ENCODE measurements at places on chromosomes 11 and 22.
A peak's percentile ranks its signal among the peaks of the same experiment; 100 is the strongest.

GRCh38 chr22:21923163-21923561 lies 29.5 kb downstream of the PPM1F start:
- no peak for DNase-seq

DNA sequence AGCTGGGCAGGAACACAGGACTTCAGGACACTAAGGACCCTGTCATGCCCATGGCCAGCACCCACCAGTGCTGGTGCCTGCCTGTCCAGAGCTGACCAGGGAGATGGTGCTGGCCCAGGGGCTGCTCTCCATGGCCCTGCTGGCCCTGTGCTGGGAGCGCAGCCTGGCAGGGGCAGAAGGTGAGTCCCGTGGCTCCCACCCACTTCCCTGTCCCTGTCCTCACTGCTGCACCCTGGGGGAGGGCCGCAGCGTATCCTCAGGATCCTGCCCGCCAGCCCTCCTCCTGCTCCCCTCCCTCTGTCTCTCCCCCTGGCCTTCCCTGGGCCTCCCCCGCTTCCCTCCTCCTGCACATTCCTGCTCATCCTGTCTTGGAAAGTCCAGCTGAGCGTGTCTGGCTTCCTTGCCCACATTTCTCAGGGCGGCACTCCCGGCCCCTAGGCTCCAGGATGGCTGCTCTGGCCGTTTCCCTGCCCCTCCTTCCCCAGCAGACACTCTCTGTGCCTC lies 8.7 kb downstream of the CSF2RB start:
- DNase-seq = no peak

DNA sequence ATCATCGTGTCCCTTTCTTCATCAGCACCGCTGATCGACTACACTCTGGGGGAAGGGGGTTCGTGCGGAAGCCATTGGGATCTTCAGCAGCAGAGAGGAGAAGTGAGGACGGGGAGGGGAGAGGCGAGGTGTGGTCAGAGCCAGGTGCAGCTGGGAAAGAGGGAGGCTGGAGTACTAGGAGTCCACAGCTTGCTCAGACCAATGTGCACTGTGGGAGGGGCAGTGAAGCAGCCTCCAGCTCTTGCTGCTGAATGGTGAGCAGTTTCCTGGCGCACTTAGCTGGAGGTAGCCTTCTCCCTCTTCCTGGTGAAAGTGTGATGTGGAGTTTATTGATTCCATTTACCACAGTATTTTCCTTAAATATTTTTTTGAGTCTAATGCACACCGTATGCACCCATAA lies 99.0 kb upstream of the NECTIN1 start:
- no peak for DNase-seq

GRCh38 chr22:39269095-39269790 lies 24.5 kb upstream of the PDGFB start:
- no peak for DNase-seq

GRCh38 chr11:65066315-65066714 lies 8.0 kb upstream of the NAALADL1 start:
- no peak for DNase-seq

- DNase-seq = no peak
Measured at GRCh38 chr11:19478891-19479290, 233.7 kb upstream of the NAV2 start.

GRCh38 chr22:24992946-24993345 lies 40.4 kb downstream of the KIAA1671 start:
- no peak for DNase-seq

GRCh38 chr22:46229701-46230100 lies 20.4 kb downstream of the CDPF1 start:
- no peak for DNase-seq

GRCh38 chr11:20609727-20610707 lies 10.6 kb downstream of the SLC6A5 start:
- peak; percentile 17 for DNase-seq

DNA sequence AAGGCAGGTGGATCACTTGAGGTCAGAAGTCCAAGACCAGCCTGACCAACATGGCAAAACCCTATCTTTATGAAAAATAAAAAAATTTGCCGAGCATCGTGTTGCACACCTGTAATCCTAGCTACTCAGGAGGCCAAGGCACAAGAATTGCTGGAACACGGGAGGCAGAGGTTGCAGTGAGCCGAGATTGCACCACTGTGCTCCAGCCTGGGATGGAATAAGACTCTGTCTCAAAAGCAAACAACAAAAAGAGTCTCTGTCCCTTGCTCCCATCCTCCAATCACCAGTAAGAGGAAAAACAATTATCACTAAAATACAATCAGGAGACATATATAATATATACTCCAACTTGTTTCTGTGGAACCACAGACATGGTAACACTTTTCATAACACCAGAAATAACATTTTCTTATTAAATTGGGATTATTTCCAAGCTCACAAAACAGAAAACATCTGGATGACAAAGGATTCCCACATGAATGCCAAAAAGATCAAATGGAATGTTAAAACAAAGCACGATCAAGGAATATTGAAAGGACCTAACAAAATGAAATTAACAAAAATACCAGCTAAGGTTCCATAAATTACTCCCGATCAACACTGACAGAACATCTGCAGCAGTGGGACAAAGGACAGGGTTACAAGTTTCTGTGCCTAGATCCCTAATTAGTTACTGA lies 15.2 kb downstream of the FCHSD2 start:
- DNase-seq = no peak

- no peak for DNase-seq
Measured at GRCh38 chr11:113248702-113249490, 65.5 kb upstream of the TTC12 start.

GRCh38 chr11:44313761-44314489 lies 4.0 kb upstream of the ALX4 start:
- no peak for DNase-seq

DNA sequence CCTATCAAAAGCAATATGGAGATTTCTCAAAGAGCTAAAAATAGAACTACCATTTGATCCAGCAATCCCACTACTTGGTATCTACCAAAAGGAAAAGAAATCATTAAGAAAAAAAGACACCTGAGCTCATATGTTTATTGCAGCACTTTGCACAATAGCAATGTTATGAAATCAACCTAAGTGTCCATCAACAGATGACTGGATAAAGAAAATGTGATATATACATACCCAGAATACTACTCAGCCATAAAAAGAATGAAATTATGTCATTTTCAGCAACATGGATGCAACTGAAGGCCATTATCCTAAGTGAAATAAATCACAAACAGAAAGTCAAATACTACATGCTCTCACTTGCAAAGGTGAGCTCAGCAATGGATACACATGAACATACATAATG lies 1565.5 kb upstream of the RAG2 start:
- no peak for DNase-seq

GRCh38 chr11:27406498-27407354 lies 43.7 kb upstream of the CCDC34 start:
- DNase-seq = no peak

DNA sequence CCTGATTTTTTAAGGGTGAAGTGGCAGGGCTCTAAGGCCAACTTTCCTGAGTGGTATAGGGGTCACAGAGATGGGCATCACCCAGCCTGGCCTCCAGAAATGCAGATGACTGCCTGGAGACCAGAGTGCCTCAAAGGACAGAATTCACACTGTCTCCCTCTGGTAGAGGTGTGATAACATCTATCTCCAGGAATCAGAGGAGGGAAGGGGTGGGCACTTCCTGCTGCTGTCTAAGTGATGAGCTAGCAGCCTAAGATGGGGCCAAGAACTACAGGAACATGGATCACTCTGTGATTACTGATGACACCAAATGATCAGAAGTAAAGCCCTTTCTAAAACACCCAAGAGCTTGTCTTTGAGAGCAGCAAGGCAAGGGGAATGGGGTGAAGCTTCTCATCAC lies 61.9 kb downstream of the C11orf58 start:
- no peak for DNase-seq

- no peak for DNase-seq
Measured at GRCh38 chr11:70367071-70367470, 31.3 kb upstream of the CTTN start.

GRCh38 chr11:43947815-43948214 lies 5.4 kb downstream of the C11orf96 start:
- no peak for DNase-seq

- no peak for DNase-seq
Measured at GRCh38 chr22:23402275-23403151, 177.6 kb downstream of the IGLL1 start.

DNA sequence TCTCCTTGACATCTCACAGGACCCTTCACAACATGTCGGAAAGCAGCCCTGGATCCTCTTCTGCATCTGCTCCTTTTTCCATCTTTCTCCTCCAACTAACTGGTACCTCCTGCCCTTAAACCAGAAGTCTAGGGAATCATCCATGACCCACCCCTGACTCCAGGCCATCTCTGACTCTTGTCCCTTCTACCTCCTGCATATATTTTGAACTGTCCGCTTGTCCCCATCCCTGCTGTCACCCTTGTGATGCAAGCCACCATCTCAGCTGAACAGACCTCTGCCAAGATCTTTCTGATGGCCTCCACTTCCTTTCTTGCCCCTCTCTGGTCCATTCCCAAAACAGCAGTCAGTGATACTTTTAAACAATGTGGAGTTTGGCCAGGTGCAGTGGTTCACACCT lies 7.0 kb downstream of the RIBC2 start:
- no peak for DNase-seq

GRCh38 chr11:69962152-69962551 lies 116.0 kb upstream of the ANO1 start:
- no peak for DNase-seq

GRCh38 chr11:48078689-48079088 lies 98.3 kb downstream of the PTPRJ start:
- DNase-seq = no peak

- no peak for DNase-seq
Measured at GRCh38 chr11:64364911-64365310, 5.9 kb downstream of the RPS6KA4 start.

DNA sequence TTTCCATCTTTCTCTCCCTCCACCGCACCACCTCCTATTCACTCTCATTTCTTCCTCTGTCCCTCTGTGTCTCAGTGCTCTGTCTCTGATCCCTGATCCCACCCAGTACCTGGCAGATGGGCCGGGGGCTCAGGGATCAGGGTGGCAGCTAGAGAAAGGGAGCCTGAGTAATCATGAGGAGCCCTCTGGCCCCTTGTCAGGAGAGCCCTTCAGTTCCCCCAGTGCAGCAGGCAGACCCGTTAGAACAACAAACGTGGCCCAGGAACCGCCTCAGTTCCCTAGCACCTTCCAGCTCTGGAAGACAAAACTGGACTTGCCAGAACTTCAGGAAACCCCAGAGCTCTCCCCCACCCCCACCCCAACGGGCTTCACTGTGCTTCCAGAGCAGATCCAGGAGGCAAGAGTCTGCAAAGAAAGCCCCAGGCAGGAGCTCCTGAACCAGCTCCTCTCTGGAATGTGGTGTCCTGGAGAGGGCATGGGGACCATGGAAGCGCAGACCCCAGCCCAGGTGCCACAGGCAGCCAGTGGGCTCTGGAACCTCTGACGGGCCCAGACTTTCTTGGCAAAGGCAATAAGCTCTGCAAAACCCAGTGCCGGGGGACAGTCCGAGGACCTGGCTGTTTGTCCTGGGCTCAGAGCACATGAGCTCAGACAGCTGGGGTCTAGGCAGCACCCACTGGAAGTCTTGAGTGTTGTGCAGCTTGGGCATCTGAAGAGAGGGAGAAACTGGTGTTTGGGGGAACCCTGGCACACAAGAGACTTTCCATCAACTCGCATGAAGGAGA lies 43.2 kb downstream of the LMO1 start:
- DNase-seq = no peak

DNA sequence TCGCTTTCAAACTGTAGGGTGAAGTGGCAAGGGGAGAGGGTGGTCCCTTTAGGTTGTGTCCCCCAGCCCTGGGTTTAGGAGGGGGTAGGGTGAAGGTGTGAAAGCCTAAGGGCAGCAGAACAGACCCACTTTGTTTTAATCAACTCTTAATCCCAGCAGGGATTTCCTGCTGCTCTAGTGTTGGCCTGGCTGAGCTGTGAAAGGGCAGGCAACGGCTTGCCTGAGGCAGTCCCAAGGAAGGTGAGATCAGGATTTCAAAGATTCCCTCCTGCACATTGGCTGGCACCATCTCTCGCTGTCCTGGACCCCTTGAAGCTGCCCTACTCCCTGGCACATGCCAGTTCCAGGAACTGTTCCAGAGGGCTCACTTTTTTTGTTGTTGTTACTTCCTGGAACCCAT lies 221.3 kb downstream of the INSC start:
- no peak for DNase-seq

DNA sequence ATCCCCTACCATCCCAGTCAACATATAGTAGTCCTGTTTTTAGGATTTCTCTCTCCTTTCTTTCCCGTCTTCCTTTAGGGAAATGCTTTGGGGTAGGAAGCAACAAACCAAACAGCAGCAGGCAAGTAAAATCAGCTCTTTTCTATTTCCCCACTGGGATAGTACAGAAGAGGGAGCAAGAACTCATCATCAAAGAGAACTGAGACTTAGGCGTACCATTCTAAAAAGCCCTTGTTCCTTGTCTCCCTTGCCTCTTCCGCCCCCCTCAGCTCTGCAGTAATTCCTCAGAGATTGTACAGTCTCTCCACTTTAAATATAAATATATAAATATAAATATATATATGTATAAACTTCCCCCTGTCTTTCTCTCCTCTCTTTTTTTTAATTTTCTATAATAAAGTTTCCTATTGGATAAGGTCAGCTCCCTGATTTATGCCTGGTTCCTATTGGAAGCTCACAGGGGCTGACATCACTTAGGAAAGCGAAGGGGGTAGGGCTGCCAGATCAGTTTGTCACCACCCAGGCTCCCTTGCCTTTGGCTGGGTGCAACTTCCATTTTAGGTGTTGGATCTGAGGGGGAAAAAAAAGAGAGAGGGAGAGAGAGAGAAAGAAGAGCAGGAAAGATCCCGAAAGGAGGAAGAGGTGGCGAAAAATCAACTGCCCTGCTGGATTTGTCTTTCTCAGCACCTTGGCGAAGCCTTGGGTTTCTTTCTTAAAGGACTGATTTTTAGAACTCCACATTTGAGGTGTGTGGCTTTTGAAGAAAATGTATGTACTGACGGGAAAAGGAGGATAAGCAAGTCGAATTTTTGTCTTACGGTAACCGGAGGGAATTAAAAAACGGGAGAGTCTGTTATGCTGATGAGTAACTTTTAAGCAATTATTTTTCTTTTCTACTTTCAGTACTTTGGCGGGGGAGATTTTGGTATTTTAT lies at the start of gene CTNND1:
Gene CTNND1 (plus strand): TSS at position 502 of the 934 bp plus-strand sequence. CDS start 29,677 bp downstream, outside the sequence.
- DNase-seq = no peak

DNA sequence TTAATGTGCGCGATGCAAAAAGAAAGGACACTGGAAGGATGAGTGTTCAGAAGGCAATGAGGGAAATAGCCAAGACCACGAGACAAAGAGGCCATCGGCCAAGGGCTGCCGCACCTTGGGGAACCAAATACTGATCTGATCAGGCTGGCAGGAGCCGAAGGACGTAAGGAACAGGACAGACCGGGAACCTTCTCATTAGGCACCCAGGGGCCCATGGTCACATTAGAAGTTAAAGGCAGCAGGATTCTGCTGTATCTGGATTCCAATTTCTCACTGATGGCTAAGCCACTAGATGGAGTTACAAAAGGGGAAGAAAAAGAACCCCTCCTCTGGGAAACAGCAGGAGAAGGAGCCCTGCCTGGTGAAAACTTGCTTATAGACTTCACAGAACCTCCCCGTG lies 28.8 kb upstream of the CPT1A start:
- DNase-seq = no peak

Data from activated naive CD4-positive, alpha-beta T cell (primary cell).